ENCODE measurements at places on chromosomes 13 and 19. TPM values are rescaled to one million over a fixed set of nuclear protein-coding genes. Genes with fewer than 3 reads are reported as not detected.

BRD4 gene
- total RNA-seq: 110 TPM

DNA sequence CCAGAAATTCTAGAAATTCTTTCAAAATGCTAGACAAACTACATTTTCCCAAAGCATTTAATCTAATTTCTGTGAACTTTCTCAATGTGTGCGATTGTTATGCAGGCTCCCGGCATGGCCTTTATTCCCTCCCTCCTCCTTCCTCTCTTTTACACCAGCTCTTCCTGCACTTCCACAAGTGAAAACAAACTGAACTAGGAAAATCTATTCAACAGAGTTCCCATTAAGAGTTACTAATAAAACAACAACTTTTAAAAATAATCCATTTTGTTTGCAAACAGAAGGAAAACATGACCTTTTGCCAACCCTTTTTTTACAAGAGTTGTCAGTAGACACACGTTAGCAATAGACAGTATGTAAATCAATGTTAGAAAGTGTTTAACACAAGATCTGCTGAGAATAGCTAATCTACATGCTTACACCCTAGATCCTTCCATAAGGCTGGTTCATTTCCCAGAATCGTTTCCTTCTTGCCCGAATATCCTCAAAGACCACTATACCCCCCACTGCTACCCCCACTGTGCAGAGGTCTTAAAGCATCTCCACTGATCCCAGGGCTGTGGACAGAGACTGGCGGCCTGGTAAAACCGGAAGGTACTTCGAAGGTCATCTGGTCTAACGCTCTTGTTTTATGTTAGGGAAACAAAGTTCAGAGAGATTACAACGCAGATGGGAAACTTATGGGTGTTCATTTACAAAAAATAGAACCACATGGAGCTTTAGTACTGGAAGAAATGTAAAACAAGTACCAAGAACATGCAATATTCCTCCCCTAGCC is 98.0 kb downstream of the FOXO1 start:
- no peaks in the 10 kb centered on the region for H3K27me3 ChIP-seq
- DNase-seq: no peak
- no peak overlapping the region for H3K4me3 ChIP-seq
- H3K4me1 ChIP-seq: peaks cover 46% of the 10 kb centered on the region
- H3K27ac ChIP-seq: no peak overlapping the region

- H3K36me3 ChIP-seq: no peaks in the 10 kb centered on the region
- H3K27ac ChIP-seq: no peak overlapping the region
- H3K4me1 ChIP-seq: no peaks in the 10 kb centered on the region
- H3K4me3 ChIP-seq: no peak overlapping the region
These were observed 179.2 kb downstream of the TPTE2 start for GRCh38 chr13:19382111-19382510.

DNA sequence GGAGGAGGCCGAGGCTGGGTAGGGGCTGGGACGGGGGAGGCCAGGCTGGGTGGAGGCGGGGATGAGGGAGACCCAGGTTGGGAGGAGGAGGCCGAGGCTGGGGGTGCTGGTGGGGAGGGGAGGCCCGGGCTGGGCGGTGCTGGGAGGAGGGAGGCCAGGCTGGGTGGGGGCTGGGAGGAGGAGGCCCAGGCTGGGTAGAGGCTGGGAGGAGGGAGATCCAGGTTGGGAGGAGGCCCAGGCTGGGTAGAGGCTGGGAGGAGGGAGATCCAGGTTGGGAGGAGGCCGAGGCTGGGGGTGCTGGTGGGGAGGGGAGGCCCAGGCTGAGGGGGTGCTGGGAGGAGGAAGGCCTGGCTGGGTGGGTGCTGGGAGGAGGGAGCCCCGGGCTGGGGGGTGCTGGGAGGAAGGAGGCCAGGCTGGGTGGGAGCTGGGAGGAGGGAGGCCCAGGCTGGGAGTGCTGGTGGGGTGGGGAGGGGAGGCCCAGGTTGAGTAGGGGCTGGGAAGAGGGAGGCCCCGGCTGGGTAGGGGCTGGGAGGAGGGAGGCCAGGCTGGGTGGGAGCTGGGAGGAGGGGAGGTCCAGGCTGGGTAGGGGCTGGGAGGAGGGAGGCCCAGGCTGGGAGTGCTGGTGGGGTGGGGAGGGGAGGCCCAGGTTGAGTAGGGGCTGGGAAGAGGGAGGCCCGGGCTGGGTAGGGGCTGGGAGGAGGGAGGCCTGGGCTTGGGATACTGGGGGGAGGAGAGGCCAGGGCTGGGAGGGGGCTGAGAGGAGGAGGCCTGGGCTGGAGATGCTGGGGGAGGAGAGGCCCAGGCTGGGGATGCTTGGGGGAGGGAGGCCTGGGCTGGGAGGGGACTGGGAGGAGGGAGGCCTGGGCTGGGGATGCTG is 10.7 kb downstream of the TPGS1 start:
- DNase-seq: no peak
- H3K4me1 ChIP-seq: peaks cover 12% of the 10 kb centered on the region
- peaks cover 4% of the 10 kb centered on the region for H3K36me3 ChIP-seq
- H3K27me3 ChIP-seq: no peaks in the 10 kb centered on the region

Data from activated CD4-positive, alpha-beta memory T cell treated with anti-CD3 and anti-CD28 coated beads, Interleukin-2, amount 10 ng/mL, durations not matched to agents 7 days and 5 days (primary cell).